ENCODE measurements at places on chromosomes 11 and 22.

DNA sequence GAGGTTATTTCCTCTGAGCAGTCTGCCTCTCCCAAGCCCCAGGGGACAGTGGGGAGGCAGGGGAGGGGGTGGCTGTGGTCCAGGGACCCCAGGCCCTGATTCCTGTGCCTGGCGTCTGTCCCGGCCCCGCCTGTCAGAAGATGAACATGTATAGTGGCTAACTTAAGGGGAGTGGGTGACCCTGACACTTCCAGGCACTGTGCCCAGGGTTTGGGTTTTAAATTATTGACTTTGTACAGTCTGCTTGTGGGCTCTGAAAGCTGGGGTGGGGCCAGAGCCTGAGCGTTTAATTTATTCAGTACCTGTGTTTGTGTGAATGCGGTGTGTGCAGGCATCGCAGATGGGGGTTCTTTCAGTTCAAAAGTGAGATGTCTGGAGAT lies 3.1 kb downstream of the PIM3 start:
- no peak for DNase-seq

DNA sequence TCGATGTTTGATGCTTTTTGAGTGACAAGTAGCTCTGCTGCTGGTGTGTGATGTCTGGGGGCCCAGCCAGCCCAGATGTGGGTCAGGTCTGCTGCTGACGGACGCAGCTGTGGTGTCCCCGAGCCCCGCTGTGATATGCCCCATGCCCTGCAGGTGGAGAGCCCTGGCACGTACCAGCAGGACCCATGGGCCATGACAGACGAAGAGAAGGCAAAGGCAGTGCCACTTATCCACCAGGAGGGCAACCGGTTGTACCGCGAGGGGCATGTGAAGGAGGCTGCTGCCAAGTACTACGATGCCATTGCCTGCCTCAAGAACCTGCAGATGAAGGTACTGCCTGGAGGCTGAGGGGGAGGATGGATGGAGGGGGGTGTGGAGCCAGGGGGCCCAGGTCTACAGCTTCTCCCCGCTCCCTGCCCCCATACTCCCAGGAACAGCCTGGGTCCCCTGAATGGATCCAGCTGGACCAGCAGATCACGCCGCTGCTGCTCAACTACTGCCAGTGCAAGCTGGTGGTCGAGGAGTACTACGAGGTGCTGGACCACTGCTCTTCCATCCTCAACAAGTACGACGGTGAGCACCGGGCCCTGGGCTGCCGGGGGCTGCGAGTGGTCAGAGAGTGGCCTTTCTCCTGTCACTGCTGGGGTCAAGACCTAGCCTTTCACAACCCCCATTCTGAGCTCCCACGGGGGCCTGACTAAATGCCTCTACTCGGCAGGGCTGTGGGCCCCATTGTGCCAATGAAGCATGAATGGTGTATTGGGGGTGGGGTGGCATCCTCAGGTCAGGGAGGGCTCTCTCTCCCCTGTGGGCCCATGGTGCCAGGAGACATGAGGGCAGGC lies 7.3 kb downstream of the AIP start:
- DNase-seq = no peak

GRCh38 chr22:37295213-37295886 lies 13.0 kb downstream of the CYTH4 start:
- no peak for DNase-seq

GRCh38 chr11:10742460-10743208 lies 8.4 kb upstream of the CTR9 start:
- peak; percentile 50 for DNase-seq

DNA sequence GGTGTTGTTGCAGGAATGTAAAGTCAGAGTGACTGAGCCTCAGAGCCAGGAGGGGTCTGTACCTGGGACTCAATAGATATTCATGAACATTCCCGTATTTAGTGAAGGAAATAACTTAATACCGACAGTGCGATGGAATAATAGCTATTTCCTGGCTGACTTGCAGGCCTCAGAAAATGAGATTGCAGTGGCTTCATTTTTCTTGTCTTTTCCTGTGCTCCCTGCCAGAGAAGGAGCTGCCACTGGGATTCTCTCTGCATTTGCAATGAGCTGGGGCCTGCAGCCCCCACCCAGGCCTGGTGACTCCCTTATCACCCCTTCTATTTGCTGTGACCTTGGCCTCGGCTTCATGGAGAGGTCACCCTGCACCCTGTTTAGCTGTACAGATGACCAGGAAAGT lies 173.4 kb downstream of the MIAT start:
- DNase-seq = no peak

- no peak for DNase-seq
Observed at GRCh38 chr11:15484398-15484797, 369.7 kb downstream of the INSC start.

DNA sequence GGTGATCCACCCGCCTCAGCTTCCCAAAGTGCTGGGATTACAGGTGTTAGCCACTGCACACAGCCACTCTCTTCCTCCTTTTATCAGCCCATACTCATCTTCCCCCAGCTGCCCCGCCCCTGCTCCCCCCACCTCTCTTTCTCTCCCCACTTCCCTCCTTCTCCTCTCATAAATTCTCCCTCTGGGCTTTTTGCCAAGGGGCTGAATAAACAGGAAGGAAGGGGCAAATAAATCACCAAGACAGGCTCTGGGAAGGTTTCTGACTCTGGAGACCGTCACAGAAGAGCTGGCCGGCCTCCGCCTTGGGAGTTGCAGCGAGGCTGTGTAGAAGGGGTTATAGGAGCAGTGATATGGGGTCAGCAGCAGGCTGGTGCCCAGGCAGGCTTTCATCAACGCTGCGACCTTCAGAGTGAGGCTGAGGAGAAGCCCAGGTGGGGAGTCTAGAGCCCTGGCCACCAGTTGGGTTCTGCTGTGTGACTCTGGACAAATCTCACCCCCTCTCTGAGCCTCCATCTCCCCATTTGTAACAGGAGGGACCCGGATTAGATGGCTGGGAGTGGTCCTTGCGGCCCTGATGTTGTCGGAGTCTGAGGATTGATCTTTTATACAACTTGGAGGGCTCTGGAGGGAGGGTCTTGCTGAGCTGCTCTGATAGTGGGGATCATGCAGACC lies 62.6 kb upstream of the RASD2 start:
- DNase-seq = no peak

DNA sequence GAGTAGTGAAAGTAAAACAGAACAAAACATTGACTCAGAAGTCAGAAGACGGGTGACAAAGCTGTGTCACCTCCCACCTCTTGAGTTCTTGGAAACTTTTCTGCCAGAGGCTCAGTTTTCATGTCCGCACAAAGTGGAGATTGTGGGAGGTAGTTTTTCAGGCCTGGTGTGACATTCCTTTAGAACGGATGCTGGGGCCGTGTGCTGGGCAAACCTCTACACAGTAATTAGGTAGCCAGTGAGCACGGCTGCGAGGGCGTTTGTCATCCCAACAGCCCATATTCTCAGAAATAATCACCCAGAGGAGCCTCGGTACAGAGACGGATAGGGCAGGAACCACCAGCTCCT lies 1054.4 kb downstream of the TBC1D22A start:
- DNase-seq = no peak

GRCh38 chr11:508956-509355 lies 1.9 kb upstream of the RNH1 start:
- DNase-seq = no peak

DNA sequence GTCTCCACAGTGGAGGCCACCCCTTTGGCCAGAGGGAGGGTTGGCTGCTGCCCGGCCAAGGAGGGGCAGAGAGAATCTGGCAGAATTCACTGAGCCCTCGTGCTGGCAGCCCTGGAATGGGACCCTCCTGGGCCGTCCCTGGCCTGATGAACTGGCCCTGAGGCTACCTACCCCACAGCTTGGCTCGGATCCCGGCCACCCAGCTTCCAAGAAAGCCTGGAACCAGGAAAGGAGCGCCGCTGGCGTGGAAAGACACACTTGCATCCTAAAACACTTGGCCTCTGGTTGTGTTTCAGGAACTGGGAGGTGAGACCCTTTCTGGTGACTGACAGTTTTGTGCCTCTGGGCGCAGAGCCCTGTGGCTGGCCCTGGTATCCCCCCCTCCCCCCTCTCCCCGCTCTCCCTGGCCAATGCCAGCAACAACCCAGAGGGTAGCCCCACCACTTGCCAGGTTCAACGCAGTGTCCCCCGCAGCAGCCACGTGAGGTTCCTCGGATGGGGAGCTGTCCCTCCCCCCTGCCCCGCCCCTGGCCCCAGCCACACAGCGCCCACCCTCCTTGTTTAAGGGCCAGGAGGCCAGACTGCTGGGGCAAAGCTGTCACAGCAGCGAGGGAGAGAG lies 693 bp downstream of the NFAM1 start:
- no peak for DNase-seq

GRCh38 chr11:115598257-115598901 lies 94.2 kb upstream of the CADM1 start:
- DNase-seq = no peak

DNA sequence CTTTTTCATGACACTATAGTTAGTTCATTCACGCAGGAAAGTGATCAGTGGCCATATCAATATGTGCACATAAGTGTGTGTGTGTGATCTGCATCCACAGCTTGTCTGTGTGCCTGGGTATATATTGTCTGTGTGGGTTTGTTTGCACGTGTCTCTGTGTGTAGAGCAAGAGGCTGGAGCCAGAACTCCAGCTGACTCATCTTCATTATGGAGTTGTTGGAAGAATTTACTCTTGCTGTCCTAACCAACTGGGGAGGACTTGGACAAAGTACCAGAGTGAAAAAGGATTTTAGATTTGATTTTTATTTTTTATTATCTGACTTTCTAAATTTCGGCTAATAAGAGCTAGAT lies 63.9 kb downstream of the TP53I11 start:
- no peak for DNase-seq

DNA sequence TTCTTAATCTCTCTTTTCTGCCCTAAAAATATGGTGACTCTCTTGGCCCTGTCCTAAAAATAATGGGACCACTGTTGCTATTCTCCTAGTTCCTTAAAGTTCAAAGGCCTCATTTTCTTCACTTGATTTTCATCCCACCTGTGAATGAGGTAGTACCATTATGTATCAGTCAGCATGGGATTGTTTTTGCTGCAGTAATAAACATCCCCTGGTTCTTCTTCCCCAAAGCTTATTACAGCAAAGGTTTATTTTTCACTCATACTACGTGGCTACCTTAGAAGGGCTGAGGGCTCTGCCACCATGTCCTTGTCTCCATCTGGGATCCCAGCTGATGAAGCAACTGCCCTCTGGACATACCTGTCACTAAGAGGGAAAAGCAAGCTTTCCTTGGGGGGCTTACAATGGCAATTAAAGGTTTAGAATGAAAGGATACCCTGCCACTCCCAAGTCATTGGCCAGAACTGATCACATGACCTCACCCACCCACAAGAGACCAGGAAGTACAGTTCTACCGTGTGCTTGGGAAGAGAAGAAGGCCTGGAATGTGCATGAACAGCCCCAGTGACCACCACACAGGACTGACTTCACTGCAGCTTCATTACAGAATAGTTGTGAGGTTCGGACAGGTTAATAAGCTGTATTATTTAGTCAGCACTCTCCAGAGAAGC lies 7.8 kb downstream of the TTC38 start:
- no peak for DNase-seq

- no peak for DNase-seq
Observed at GRCh38 chr11:124872280-124872679, 7.0 kb downstream of the ROBO3 start.

DNA sequence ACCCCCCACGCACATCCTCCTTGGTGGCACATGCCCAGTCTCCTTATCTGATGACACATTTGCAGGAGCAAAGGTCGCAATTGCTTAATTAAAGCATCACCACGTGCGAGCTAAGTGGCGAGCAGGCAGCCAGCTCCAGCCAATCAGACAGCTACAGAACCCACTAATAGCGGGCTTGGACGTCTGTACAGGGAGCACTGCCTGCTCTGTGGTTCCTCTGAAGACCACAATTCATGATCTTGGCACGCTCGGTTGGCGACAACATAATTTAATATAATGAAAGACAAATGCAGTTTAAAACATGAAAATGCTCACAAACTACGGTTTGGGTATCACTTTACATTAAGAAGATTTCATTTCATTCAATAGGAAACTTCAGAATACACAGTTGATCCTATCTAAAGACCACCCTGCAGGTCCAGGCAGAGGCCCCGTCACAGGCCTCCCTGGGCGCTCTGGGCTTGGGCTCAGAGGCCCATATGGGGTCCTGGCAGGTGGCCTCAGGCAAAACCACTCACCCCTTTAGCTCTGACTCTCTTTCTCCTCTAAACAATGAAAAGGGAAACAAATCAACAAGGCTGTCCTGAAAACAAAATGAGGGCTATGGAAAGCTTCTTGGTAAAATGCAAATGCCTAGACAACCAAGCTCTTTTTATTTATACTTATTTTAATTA lies 10.4 kb downstream of the PACSIN2 start:
- DNase-seq = peak; percentile 43

DNA sequence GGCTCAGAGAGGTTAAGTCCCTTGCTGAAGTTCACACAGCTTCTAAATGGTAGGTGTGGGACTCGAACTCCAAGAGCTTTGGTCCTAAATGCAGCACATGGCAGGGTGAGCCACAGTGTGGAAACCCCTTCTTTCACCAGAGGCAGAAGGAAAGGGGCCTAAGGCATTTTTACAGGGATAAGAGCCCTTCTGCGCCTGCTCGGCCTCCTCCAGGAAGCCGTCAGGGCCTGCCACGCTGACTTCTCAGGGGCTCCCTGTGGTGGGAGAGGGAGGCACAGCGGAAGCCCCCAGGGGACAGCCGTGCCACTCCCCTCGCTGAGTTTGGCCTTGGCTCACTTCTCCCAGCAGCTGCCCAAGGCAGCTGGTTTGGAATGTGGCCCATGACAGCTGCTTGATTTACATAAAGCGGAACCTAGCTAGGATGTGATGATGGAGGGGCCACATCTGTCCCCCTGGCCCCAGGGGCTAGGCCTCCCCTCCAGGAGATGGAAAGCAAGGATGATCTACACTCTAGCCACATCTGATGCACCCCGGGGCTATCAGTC lies 35.4 kb downstream of the CD82 start:
- DNase-seq = no peak

Measured in NCI-H526 (cell line).